ENCODE measurements at places on chromosomes 1 and 21. TPM values are rescaled to one million over a fixed set of nuclear protein-coding genes. Genes with fewer than 3 reads are reported as not detected.

The POMGNT1 gene
- 40.4 TPM for total RNA-seq

- DNase-seq, result no peak
Observed at GRCh38 chr1:20105856-20106255, 13.5 kb downstream of the PLA2G2D start.

- DNase-seq, result no peak
Observed at GRCh38 chr1:233673947-233674431, 60.1 kb downstream of the KCNK1 start.

The BSND gene
- total RNA-seq, result not detected

- DNase-seq, result peak; percentile 68
Observed at GRCh38 chr1:212566522-212567479, 41.8 kb upstream of the ATF3 start.

DNA sequence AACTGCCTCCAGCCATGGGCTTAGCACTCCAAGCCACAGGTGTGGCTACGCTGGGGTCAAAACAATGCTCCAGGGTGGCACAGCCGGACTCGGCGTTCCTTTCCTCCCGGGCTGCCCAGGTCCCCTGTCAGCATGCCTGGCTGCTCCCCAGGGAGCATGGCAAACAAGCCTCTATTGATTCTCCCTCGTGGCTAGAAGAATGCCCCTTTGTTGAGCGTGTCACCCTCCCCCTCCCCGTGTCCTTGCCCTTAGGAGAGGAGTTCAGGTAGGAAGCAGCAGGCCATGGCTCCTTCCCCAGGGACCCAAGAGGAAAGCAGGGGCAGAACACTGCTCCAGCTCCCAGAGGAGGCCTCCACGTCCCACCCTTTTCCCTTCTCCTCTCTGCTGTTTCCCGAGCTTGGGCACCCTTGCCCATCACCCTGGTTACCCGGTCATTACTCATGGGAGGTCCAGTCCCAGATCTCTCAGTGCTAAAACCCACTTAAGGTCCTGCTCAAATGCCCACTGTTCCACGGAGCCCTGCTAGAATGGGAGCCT lies 57.4 kb upstream of the CITED4 start:
- peak; percentile 54 for DNase-seq

The LRRC8B gene
- 39.1 TPM for total RNA-seq

GRCh38 chr1:200330741-200331428 lies 79.0 kb downstream of the ZNF281 start:
- no peak for DNase-seq

The GJB5 gene
- total RNA-seq, result not detected

DNA sequence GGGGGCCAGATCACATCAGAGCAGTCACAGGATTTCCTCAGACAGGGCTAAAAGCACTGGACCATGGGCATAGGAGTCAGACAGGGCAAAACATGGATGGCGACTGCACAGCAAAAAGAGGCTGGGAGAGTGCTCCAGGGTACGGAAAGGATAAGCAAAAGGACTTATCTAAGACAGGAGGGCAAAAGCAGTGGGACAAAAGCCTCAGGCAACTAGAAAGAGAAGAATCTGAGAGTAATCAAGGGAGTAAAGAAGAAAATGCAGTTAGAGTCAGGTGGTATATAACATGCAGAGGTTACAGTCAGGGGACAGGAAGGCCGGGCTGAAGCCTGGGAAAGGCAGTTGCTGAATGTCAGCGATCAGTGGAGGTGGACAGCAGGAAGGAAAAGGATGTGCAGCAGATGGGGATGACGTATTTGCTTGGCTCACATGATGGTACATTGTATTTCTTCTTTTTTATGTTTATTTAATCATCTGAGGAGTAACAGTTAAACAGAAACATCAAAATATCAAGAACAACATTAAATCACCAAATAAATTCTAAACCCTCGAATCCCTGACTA lies 63.1 kb upstream of the CNN3 start:
- no peak for DNase-seq

DNA sequence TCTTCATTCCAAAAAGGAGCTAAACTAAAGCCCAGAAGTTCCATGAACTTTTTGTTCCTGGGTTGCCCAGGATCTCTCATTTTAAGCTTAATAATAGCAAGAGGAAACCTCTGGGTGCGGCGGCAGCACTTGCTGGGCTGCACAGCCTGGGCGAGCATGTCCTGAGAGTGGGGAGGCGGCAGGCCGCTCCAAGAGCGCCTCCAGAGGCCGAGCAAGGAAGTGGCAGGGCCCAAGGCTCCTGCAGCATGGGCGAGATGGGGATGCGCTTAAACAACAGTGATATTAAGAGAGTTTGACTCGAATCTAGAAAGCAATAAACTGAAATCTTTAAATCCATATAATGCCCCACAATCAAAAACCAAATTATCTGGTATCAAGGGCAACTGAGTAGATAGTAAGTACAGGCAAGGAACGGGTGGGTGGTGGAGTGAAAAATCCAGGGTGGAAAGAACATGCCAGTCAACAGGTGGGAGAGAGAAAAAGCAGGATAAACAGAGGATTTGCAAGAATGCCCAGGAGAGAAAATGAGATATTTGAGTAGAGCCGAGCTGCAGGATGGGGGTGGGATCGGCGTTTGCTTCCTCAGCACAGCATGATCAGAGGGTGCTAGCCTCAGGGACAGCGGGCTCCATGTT lies 14.1 kb upstream of the TNR start:
- DNase-seq, result no peak

DNA sequence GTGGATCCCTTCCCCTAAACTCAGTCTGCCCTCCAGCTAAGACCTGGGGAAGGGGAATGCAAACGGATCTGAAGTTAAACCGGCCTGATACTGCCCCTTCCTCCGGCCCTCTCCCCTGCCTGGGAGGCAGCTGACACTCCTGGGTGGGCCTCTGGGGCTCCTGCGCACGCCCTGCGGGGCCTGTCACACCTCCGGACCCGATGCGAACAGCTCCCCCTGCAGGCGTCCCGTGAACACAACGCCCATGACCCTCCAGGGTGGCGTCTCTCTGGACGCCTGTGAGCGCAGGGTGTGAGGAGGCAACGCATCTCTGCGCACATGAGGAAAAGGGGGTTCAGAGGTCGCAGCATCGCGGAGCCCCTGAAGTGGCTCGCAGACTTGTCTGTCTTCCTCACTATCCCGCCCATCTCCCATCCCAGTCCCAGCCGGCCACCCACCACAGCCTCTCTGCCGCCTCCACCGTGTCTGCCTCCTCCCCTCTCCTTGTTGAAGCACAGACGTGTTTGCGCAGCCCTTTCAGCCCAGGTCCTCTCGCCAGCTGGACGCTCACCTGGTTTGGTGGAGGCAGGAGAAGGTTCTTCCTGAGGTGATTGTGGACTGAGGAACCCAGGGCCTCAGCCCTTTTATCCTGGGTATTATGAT lies 421 bp upstream of the LCE3A start:
- no peak for DNase-seq

The SPRR4 gene
- not detected for total RNA-seq

DNA sequence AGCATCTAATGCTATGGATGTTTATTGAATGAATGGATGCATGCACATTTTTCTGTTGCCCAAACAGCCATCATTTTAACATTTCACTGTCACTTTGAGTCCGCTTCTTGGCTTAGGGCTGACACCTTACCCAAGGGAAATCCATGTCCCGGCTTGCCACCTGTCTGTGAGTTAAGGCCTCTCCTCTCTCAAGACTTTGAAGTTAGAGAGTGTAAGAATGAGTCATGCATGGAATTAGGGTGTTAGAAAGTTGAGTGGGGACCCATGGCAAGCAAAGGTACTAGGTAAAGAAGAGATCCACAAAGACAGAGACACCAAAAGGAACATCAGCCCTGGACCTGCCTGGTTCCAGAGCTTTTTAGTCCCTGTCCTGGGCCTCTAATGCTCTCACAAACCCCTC lies 35.1 kb downstream of the ATP1A1 start:
- no peak for DNase-seq

GRCh38 chr1:212241501-212241900 lies 43.7 kb upstream of the PPP2R5A start:
- no peak for DNase-seq

- DNase-seq, result no peak
Observed at GRCh38 chr1:93031711-93032110, 47.4 kb upstream of the MTF2 start.

- no peak for DNase-seq
Observed at GRCh38 chr1:63087966-63088365, 234.4 kb upstream of the FOXD3 start.

GRCh38 chr1:17084787-17085186 lies 31.0 kb upstream of the SDHB start:
- DNase-seq, result no peak

The KRTAP21-1 gene
- not detected for total RNA-seq

- no peak for DNase-seq
Observed at GRCh38 chr1:101290119-101290921, 53.5 kb downstream of the S1PR1 start.

DNA sequence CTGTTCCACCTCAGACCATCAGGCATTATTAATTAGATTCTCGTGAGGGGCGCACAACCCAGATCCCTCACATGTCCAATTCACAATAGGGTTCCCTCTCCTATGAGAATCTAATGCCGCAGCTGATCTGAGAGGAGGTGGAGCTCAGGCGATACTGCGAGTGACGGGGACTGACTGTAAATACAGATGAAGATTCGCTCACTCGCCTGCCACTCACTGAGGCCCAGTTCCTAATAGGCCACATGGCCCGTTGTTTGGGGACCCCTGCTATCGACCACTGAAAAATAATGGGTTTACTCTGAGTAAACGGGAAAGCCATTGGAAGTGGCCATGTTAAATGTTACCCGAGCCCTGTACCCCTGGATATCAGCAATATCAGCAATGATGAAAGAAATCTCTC lies 65.9 kb downstream of the GRIK1 start:
- no peak for DNase-seq

DNA sequence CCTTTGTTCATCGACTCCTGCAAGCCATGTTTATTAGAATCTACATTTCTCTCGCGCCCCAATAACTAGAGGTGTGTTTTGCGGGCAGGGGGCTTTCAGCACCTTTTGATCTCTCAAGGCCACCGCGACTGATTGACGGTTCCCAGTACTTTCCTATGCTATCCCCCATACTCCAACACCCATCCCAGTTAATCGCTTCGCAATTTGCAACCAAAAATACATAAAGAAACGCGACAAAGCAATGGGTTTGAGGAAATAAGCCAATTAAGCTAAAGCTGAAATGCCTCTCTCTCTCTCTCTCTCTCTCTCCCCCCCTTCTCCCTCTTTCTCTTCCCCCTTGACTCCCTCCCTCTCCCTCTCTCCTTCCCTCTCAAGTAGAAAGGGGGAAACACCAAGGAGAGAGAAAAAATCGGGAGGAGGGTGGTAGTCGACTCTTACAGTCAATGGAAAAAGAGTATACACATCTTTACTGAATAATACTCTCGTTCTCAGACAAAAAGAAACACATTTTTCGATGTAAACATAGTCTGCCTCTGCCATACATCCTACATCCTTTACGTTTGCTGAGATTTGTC lies 128.0 kb upstream of the DPYD start:
- no peak for DNase-seq

The OR2T12 gene
- not detected for total RNA-seq
